Stimulated activated CD8-positive, alpha-beta memory T cell treated with anti-CD3 and anti-CD28 coated beads, Interleukin-2, amount 100 ng/mL, for 48 hours (primary cell): ENCODE measurements at places on chromosomes 5 and 9.

DNA sequence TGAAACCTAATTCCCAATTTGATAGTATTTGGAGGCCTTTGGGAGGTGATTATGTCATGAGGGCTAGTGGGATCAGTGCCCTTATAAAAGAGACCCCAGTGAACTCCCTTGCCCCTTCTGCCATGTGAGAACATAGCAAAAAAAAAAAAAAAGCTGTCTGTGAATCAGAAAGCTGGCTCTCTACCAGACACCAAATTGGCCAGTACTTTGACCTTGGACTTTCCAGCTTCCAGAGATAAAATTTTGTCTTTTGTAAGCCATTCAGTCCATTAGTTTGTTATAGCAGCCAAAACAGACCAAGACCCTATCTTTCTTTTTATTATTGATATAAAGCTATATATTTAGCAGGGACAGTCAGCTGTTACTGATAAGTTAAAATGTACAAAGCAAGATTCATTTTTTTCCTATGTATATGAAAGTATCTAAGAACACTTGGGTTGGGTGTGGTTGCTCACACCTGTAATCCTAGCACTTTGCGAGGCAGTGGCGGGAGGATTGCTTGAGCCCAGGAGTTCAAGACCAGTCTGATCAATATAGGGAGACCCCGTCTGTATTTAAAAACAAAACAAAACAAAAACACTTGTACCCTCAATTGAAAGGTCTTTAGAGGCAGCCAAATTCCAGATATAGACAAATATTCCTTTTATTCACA, 8.1 kb upstream of the C5orf24 start:
- no peak for DNase-seq

GRCh38 chr5:67805666-67806348, 409.7 kb upstream of the PIK3R1 start:
- no peak for DNase-seq

DNA sequence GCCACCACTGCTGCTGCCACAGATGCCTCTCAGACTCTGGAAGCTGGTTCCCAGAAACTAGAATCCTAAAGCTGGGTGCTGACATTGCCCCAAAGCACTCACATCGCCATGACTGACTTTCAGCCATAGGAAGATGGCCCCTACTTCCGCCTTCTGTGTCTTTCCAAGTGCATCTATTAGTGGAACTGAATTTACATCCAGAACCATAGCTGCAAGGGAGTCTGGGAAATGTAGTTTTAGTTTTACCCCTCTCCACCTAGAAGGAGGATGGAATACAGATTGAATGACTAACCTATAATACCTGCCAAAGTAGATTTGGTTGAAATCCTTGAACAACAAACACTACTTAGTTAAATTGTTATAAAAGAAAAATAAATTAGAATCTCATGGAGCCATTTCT, 118.8 kb downstream of the RASGRF2 start:
- no peak for DNase-seq

DNA sequence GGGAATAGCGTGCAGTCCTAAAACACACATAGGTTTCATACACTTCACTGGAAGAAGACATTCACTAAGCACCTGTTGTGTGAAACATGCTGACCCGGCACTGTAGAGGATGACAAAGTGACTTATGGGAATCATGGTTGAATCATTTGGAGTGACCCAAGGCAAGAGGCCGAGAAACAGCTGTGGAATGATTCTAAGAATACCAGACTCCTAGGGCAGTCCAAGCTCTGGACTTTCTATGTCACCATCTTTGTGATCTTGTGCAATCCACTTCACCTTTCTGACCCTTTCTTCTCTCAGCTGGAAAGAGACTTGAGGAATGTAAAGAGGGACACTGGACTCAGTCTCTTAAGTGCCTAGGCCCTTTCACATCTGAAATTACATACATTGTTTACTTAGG, 13.1 kb downstream of the MSANTD3 start:
- DNase-seq, result no peak

DNA sequence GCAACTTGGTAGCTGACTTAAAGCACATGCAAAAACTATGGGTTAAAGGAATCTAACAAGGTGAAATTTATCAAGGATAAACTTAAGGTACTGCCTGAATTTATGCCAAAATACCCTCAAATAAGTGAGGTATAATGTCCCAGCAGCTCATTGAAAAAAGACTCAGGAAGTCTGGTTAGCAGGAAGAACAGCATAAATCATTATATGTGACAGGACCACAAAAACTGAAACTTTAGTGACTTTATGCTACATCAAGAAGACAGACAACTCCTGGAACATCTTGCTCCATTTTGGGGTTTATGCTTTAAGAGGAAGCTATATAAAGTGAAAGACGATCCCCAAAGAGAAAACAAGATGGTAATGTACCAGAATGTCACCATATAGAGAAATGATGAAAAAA, 282.4 kb upstream of the ZNF462 start:
- DNase-seq, result no peak

DNA sequence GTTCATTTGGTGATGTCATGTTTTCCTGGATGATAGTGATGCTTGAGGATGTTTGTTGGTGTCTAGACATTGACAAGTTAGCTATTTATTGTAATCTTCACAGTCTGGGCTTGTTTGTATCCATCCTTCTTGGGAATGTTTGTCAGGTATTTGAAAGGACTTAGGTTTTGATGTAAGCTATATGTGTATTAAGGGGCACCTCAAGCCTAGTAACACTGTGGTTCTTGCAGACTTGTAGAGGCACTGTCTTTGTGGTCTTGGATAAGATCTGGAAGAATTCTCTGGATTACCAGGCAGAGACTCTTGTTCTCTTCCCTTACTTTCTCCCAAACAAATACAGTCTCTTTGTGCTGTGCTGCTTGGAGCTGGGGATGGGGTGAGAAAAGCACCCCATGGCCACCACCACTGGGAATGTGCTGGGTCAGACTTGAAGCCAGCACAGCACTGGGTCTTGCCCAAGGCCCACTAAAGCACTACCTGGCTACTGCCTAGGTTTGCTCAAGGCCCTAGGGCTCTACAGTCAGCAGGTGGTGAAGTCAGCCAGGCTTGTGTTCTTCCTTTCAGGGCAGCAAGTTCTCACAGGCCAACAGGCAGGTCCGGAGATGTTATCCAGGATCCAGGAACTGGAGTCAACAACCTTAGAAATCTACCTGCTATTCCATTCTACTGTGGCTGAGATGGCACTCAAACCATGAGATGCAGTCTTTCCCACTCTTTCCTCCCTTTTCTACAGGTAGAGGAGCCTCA, 49.3 kb upstream of the GNA14 start:
- DNase-seq, result no peak

GRCh38 chr5:65811885-65812284, 89.9 kb downstream of the NLN start:
- DNase-seq, result no peak

DNA sequence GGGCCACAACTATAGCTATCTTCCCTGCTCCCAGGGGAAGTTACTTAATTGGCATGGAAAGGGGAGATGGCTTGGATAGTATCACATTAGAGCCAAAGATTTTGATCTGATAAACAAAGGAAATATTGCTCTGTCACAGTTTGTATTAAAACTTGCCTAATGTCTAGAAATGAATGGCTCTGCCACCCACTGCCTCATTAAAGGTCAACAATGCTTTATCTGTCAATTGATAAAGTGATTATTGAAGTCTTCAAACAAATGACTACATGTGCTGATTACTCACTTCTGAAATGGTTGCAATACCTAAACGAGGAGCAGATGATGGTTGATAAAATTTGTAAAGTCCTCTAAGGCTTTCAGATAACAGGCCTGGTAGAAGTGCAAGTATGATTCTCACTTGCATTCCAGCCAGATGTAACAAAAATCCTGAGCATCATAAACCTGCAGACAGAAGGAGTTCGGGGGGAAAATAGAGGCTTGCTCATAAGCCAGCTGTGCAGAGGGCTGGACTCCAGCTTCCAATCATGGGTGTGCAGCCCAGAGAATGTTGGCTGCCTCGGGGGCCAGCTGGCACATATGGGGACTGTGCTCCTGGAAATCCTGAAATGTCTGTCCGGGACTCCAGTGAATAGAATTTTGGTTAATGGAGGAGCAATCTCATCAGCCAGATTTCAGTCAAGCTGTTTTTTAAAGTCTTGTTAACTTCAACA, 200.5 kb upstream of the SLC27A6 start:
- DNase-seq, result no peak

DNA sequence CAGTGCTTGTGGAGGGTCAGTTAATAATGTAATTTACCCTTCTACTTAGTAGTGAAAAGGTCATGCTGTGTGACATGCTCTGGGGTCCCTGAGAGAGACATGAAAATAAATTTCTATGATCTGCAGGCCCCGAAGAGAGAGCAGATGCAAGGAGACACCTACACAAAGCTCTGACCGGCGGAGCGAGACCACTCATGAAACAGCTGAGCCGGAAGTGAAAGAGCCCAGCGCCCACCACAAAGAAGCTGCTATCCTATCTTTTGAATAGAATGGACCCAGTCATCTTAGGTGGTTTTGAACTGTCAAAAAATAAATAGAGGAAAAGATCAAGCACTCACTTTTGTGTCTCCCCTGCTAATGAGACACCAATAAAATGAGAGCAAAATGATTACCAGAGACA, 190.0 kb downstream of the MED10 start:
- no peak for DNase-seq

DNA sequence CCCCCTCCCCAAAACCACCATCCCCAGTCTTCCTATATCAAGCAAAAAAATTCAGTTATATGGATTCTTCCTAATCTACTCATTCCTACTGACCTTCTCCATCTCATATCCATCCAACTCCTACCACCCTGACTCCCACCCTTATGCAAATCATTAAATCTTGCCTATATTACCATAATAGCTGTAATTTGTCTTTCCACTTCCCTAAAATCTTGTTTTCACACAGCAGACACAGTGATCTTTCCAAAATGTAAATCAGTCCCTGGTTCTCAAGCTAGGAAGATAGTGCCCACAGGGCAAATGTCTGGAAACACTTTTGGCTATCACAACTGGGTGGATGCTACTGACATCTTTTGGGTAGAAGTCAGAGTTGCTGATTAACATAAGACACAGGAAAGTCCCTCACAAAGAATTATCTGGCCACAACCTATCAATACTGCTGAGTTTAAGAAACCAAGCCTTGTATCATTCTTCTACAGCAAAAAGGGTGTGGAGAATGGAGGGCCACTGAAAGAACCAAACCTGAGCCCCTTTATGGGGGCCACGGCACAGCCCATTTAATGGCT, 1.4 kb downstream of the SRA1 start:
- no peak for DNase-seq

- DNase-seq, result no peak
Measured at GRCh38 chr5:430214-430925, 12.6 kb upstream of the EXOC3 start.

DNA sequence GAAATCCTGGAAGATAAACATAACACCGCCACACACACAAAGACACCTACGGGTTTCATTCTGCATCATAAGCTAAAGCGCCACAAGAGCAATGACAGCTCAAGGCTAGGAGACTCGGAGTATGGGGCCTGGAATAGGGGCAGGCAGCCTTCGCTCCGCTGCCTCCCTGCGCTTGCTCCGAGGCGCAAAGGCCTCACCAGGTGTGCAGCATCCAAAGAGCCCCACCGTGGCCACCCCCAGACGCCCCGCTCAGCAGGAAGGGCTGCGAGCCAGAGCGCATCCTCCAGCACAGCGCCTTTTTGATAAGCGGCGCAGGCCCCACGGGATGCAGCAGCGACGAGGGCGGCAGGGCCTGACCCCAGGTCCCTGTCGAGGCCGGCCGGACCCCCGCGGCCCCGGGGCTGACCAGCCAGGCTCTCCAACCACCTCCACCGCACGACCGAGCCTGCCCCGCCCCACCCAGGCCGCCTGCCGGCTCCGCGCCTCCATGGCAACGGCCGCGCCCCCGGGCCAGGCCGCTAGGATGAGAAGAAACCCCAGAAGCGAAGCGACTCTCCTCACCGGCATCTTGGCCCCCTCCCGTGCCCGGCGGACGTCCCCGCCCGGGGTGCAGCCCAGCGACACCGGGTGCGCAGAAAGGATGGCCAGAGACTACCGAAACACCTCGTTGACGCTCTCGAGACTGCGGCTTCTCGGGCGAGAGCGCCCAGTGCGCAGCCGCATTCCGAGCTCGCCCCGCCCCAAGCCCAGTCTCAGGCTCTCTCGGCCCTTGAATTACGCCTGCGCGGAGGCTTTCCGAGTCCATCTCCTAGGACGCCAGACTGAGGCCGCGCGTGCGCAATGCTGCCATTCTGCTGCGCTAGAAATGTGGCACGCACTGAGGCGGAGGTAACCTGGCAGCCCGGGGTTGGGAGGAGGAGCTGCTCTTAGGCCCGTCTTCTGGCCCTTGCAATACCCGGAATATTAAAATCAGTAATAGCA, at the start of gene KIF3A:
Gene KIF3A, minus strand, starts transcription at position 694 of the 981 bp plus-strand sequence. Its CDS starts 127 bp downstream, at position 567.
- peak; percentile 98 for DNase-seq

DNA sequence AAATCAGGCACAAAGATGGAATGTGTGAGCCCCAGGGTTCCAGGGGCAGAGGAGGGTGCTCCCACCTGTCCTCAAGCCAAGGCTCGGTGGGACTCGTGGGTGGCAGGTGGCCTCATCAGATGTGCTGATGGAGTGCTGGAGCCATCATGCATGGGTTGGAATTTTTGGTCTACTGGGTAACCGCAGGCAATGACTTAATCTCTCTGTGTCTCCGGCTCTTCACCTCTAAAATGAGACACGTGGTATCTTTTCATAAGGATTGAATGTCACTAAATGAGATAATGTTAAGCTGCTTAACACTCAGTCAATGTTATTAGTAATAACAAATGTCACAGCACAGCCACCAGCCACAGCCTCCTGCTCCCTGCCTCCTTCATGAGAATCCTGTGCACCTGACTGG, 245.5 kb downstream of the HSPA4 start:
- no peak for DNase-seq

DNA sequence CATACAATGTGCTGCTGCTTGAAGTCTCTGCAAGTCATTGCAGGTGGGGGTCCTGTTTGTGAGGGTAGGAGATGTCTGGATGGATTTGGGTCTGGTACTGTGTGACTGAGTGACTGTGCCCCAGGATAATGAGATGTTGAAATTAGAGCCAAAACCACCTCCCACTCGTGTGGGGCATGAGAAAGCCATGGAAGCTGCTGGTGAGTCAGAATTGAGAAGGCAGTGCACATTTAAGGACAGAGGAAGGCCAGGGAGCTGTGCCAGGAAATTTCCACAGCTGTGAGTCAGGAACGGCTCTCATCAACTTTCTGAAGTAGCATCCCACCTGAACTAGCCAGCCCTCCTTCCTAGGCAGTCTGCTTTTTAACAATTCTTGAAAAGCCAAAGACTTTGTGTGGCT, 229.8 kb downstream of the DRD1 start:
- DNase-seq, result no peak
